SW480 (cell line): ENCODE measurements at places on chromosomes 6 and 20.

- DNase-seq = no peak
Measured at GRCh38 chr6:157456524-157456829, 75.5 kb downstream of the ZDHHC14 start.

DNA sequence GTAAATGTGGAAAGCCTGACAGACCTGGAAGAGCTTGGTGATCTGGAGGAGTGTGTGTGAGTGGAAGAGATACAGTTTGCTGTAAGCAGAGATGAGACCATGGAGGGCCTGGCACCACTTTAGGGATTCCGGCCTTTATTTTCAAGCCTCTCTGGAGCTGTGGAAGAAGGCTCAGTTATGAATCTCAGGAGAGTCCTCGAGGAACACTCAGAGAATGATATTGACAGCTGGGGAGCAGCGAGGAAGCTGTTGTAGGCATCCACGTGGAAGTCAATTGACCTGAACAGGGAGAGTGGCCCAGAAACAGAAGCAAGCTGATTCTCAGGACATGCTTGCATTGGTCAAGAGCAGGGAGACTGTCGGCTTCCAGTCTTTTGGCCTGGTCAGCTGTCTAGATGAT is 108.4 kb upstream of the FOXQ1 start:
- no peak for DNase-seq

- DNase-seq = no peak
Measured at GRCh38 chr20:24987873-24988835, 4.4 kb downstream of the APMAP start.

- no peak for DNase-seq
Measured at GRCh38 chr20:20941468-20941889, 164.7 kb downstream of the LINC00237 start.
